ENCODE measurements at places on chromosomes 2 and 18.

DNA sequence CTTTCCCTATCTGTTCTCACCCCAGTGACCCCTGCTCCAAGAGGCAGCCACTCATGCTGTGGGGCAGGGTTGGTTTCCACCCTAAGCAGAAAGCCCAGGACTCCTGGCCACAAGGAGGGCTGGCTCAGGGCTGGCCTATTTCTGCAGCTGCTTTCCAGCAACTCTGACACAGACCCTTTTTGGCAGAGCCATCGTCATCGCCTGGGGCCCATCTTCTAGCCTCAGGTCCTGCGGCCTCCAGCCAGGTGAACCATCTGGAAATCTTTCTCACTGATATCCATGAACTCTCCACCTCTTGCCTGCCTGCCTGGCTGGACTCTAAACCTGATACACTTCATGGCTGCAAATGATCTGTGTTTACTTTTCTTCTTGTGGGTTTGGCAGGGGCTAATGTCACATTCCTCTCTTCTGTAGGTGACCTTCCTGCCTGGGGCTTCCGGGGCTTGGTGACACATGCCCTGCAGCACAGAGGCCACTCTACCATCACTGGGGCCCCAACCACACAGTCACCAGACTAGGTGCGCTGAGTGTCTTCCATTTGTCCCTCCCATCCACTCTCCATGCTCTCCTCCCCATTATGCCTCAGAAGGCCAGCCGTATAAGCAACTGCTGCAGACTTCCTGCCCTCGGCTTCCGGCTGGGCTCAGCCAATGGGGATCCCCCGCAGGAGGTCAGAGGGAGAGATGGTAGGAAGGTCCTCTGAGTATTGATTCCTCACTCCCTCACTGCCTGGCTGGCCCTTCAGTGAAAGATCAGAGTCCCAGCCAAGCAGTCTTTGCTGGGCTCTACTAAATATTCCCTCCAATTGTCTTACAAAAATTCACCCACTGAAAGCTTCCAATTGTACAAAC lies 9.7 kb upstream of the COPS8 start:
- DNase-seq: no peak

DNA sequence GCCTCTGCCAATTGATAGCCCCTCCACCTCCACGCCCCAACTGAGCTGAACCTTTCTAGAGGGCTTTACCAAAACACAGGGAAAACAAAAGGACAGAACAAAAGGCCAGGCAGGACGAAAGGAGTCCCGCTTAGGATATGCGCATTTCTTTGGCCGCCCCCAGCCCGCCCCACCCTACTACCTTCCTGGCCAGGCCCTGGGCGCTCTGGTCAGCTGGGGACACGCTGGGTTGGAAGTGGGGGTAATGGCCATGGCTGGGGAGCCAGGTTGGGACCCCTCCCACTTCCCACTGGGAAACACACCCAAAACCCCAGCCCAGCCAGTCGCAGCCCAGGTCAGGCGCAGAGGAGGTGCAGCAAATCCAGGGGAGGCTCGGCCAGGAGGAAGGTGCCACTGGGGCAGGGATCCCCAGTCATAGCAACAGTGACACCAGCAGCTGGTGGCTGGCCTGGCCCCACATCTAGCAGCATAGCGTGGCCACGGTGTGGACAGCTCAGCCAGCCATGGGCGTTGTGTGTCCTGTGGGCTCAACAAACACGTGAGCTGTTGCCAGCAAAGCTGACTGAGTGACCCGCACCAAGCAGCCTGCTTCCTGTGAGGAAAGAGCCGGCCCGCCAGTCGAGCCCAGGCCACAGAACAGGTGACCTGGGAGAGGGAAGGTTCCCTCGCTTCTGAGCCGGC lies 24.6 kb upstream of the B3GNT7 start:
- no peak for DNase-seq

- no peak for DNase-seq
These were observed 40.4 kb downstream of the KIDINS220 start for GRCh38 chr2:8796878-8797550.

DNA sequence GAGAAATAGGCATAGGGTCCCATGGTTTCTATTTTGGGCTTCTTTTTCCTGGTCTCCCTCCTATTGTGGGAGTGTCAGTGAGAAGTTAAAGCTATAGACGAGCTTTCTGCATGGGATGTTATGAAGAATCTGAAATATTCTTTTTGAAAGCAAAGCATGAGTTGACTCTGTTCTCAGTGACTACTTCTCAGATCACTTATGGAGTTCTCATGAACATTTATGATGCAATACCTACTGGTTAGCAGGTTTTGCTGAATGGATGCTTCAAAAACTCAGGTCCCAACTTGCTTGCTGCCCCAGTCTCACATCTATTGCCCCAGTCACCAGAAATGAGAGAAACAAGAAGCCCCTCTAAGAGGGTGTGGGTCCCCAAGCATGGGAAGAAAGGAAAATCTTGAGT lies 365.0 kb downstream of the HRH4 start:
- no peak for DNase-seq

- DNase-seq: no peak
These were observed 33.5 kb downstream of the FEZ2 start for GRCh38 chr2:36564377-36564930.

DNA sequence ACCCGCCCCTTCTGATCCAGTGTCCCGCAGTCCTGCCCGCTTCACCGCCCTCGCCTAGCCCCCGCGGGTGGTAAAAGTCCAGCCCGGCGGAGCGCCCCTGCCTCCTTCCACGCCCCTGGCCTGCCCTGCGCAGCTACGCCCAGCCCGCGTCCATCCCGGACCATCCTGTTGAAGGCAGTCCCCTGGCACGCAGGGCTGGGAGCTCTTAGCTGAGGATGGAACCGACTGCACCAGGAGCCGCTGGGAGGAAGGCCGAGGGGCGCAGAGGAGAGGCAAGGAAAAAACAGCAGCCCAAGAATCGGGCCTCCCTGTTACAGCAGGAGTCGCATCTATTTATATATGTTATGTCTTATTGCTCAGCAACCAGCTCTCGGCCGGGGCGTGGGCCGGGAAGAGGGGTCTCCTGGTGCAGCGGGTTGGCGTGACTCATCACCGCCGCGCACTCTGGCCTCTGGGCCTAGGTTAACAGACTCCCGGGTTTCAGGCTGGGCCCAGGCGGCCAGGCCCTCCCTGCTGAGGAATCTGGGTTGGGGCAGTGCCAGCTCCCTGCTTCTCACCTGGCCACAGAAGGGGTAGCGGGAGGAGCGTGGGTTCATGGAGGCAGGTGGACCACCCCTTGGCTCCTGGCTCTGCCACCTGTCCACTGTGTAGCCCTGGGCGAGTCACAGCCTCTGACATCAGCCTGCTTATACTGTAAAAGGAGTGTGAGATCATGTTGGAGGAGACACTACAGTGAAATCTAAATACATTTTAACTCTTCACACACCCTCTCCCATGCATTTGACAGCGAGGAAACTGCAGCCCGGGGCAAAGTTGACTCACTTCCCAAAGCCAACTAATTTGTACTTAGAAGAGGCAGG lies 13.4 kb upstream of the MAP3K2 start:
- no peak for DNase-seq

DNA sequence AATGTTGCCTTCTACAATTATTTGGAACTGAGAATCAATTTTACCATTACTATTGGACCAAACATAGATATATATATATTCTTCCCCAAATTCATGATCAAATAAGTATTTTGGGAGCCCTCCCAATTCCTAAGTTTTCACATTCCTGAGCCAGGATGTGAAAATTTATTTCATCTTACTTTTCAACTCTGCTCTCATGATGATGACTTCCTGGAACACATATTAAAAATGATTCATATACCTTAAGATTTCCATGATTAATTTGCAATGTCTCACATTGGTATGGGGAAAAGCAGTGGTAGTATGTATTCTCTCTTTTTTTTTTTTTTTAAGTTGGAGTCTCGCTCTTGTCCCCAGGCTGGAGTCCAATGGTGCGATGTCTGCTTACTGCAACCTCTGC lies 596.1 kb upstream of the ZEB2 start:
- no peak for DNase-seq

DNA sequence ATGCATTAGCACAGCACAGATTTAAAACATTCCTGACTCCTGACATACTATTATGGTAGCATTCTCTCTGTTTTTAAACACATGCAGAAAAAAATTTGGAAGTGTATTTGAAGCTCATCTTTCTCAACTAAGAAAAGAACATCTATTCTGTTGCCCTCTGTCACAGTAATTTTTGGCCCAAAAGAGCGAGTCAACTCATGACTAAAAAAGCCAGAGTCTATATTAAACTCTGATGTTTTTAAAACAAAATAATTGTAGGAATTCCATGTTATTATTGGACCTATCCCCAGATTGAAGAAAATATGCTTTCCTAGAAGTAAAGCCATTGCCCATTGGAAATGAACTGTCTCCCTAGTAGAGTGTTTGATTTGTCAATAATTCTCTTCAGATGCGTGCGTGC lies 96.7 kb downstream of the CRIM1 start:
- DNase-seq: no peak

GRCh38 chr2:135984199-135985017 lies 1.0 kb downstream of the DARS1 start:
- peak; percentile 74 for DNase-seq
